ENCODE measurements at places on chromosomes 3 and 15.

DNA sequence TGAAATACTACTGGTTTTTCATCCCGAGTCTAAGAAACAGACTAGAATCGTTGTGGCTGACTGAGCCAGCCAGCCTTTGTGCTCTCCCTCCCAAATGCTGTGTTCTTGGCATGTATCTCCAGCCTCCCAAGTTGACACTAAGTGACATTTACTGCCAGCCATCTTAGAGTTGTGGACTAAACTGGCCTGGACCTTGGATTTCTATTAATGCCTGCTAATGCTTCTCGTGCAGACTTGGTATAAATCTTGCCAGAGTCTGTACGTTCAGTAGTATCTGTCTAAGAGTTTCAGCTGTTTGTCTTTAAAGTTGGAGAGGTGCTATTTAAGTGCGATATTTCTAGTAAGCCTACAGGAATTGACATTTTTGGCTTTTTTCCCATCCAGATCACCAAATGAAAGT, 166.6 kb upstream of the BHLHE40 start:
- DNase-seq: peak; percentile 35

DNA sequence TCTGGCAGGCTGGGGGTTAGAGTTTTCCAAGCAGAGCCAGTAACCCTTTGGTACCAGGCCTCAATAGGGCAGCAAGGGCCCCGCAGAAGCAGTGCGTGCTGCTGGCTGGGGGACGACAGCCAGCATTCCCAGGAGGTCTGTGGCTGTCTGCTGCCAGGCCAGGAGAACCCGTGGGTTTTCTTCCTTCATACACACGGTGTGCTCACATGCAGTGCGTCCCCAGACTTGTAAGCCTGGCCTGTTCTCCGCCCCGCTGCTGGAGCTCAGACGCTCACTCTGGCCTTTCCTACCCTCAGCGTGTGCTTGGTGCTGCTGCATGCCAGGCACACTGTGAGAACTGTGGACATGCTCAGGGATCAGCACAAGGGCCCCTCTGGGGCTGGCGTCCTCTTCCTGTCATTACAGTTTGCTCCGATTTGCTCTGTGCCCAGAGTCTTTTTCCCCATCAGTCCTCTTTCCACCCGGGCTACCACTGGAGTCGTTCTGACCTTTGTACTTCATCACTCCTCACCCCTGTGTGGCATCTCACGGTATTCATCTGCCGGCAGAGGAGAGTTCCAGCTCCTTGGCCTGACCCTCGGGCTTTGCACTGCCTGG, 149.5 kb downstream of the DNAJB8 start:
- DNase-seq: peak; percentile 40

DNA sequence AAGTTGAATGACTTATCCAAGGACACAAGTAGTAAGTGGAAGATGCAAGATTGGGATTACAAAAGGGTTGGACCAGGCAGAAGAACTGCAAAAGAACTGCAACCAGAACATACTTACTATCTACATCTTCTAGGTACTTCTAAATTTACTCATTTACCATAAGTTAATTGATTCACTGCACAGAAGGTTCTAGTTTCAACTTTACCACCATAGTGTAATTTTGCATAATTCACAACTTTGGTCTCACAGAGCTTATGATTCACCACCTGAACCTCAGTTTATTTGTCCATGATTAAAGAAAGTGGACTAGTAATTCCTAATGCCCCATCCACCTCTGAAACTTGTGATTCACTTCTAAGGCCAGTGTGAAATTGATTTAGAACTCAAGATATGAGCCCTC, 236.8 kb upstream of the UBE2E2 start:
- DNase-seq: no peak

- DNase-seq: no peak
These were observed 286.0 kb downstream of the EDEM1 start for GRCh38 chr3:5473471-5473870.

DNA sequence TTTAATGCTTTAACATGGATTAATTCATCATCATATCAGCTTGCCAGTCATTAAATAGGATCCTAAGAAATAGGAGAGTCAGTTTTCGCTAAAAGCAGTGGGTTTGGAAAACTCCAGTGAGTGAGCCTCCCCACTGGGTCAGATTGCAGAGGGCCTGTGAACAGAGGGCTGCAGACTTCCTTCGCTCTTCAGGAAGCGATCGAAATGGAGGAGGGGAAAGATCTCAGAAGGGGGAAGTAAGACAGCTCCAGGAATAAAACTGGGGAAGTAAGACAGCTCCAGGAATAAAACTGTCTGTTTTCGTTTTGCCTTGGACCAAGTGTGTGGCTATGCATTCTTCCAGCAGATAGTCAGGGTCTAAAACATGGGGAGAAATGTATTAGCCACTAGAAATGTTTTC, 124.8 kb upstream of the C15orf61 start:
- no peak for DNase-seq

- no peak for DNase-seq
These were observed 82.0 kb downstream of the STAG1 start for GRCh38 chr3:136670166-136670565.

- no peak for DNase-seq
These were observed 181.9 kb downstream of the SV2B start for GRCh38 chr15:91281947-91282346.

- no peak for DNase-seq
These were observed 55.8 kb upstream of the CTNNB1 start for GRCh38 chr3:41143421-41144031.

- no peak for DNase-seq
These were observed 72.3 kb upstream of the THBS1 start for GRCh38 chr15:39508536-39508935.

DNA sequence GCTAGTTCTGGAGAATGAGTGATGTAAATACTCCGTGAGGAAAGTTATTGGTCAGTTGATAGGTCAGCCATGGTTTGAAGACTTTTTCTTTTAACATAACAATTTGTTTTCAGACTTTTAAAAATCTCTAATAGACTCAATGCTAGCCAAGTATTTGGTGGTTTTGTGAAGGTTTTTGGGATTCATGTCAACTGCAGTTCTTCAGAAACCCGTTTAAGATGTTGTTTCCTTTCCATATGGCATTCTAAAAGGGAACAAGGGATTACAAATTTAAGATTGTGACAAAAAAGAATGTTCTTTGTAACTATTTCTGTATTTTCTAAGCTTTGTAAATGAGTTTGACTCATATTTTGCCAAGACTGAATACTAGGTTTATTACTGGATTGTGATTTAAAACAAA, 281.7 kb upstream of the COL8A1 start:
- no peak for DNase-seq

- no peak for DNase-seq
These were observed 10.0 kb upstream of the USP3 start for GRCh38 chr15:63494408-63494807.

DNA sequence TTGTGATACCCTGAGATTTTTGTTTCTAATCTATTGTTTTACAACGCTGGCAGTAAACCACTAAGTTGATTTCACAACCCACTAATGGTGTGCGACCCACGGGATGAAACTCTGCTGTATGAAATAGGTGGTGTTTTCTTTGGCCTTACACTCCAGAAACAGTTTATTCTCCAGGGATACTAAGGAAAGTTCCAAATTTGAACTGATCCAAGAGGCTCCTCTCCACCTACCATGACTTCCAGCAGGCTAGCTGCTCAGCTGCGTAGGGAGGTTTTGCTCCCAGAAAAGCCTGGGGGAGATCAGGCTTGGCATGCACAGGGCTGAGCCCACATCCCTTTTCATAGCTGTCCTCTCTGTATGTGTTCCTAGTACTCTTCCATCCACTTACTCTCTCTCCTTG, 71.5 kb downstream of the FAM174B start:
- DNase-seq: no peak

GRCh38 chr15:57218826-57219576, 157.3 kb upstream of the CGNL1 start:
- DNase-seq: no peak

DNA sequence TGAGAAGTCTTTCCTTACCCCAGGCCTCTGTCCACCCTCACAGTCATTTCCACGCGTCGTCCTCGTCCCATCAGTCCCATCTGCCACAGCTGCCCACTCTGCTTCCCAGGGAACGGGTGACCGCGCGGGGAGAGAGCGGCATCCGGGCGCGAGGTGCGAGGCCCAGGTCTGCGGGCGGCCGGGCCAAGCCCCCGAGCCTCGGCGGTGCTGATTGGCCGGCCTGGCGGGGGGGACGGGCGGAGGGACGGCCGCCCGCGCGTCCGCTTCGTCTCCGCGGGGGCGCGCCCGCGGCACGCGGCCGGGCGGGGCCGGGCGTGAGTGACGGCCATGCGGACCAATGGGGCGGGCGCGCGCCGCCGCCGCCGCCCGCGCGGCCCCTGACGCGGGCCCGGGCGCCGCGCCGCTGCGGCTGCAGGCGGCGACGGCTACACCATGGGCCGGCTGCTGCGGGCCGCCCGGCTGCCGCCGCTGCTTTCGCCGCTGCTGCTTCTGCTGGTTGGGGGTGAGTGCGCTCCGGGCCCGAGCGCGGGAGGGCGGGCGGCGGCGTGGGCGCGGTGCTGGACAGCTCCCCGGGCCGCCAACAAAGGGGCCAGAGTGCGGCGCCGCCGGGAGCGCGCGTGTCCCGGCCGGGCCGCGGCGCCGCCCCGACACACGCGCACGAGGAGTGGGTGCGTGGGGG, at the start of gene PODXL2:
Gene PODXL2 (plus strand): TSS at position 398 of the 679 bp plus-strand sequence. CDS start 35 bp downstream, at position 433.
- peak; percentile 85 for DNase-seq

GRCh38 chr3:14539384-14539741, 779 bp downstream of the GRIP2 start:
- no peak for DNase-seq

DNA sequence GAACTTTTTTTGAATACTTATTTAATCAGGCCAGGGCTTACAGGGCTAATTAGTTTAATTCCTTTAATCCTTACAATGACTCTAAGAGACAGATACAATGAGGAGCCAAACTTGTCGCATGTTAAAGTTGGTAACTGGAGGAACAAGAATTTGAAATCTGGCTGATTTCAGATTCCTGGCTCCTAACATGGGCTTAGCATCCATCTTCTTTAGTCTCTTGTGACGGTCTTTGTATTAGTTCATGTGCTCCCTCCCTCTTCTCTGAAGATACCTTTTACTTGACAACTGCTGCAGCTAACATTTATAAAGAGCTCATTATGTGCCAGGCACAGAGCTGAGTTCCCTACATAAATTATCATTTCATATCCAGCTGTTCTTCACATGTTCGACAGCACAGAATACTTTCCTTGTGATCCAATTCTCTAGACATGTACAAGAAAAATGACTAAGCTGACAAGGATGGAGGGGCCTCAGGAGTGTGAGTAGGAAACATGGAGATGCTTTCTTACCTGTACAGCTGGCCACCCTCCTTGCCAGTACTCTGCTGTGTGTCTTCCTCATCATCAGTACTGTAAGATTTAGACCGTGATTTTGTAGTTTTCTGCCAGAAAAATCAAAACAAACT, 206.8 kb upstream of the STRIT1 start:
- no peak for DNase-seq

GRCh38 chr3:58008141-58009025, at the start of gene FLNB:
TSS of gene FLNB (plus strand) at chr3:58008422. CDS start at chr3:58008565, 143 bp downstream.
- peak; percentile 93 for DNase-seq

DNA sequence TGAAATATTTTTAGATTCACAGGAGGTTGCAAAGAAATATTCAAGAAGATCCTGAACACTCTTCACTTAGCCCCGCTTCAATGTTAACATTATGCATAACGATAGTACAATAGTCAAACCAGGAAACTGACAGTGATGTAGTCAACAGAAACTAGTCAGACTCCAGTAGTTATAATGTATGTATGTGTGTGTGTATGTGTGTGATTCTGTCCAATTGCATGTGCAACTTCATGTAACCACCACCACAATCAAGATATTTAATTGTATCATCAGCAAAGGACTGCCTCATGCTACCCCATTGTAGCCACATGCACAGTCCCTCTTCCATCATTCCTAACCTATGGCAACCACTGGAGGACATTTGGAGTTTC, 77.9 kb downstream of the APBA2 start:
- no peak for DNase-seq

- DNase-seq: no peak
These were observed 137.0 kb downstream of the EPHB1 start for GRCh38 chr3:134932035-134932434.

GRCh38 chr3:141047168-141047567, 4.0 kb upstream of the SPSB4 start:
- no peak for DNase-seq

- no peak for DNase-seq
These were observed 6.4 kb upstream of the RTP3 start for GRCh38 chr3:46491089-46492070.

DNA sequence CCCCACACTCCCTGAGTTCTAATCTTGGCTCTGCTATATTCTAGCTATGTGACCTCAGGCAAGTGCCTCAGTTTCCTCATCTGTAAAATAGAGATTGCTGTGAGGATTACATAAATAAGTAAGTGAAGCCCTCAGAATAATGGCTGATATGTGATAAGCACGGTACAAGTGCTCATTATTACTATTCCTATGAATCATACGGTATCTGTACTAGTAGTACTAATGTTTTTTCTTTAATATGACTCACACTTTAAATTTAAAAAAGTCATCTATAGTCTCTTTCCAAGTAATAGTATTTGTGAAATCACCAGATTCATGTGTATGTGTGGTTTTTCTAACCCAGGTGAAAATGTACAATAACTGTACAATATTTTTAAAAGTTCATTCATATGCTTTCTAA, 58.7 kb downstream of the CLDN11 start:
- DNase-seq: no peak

GRCh38 chr15:32029862-32030781, at the start of gene CHRNA7:
TSS of gene CHRNA7 (plus strand) at chr15:32030515. CDS start at chr15:32030595, 80 bp downstream.
- peak; percentile 93 for DNase-seq

GRCh38 chr3:24224666-24225384, 269.8 kb downstream of the THRB start:
- DNase-seq: no peak

DNA sequence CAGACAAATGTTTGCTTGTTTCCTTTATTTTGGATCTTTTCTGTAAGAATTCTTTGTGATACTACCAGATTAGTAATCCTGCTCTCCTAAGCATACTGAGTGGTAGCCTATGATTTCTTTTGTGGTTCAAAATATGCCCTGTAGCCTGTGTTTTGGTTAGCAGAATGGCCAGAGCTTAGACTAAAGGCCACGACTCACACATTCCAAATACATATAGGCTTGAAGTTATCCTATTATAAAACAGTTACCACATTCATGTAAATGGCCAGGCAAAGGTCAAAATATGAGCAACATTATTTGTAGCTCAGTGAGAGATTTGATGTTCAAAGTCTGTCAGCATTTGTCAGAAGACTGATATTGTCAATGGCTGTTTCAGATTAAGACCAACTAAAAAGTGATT, 84.5 kb downstream of the MITF start:
- DNase-seq: no peak

- no peak for DNase-seq
These were observed 450.6 kb upstream of the TBL1XR1 start for GRCh38 chr3:177647876-177648275.

DNA sequence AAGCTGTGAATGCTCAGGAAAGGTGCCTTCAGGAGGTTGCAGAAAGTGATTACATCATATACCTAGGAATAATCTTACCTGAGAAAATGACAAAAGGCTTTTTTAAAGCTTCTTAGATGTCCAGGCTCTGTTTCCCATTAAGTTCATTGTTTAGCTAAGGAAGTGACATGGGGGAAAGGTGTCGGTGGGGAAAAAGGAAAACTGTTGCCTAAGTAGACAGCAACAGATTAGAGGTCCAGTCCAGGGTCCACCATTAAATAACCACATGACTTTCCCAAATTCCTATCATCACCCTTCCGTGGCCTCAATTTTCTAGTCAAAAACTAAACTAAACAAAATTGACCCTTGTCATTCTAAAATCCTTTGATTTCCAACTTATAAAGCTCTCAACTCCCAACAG, 4.3 kb downstream of the WWTR1 start:
- no peak for DNase-seq
